Fibroblast of gingiva (primary cell): ENCODE measurements at places on chromosomes 1 and 21.

DNA sequence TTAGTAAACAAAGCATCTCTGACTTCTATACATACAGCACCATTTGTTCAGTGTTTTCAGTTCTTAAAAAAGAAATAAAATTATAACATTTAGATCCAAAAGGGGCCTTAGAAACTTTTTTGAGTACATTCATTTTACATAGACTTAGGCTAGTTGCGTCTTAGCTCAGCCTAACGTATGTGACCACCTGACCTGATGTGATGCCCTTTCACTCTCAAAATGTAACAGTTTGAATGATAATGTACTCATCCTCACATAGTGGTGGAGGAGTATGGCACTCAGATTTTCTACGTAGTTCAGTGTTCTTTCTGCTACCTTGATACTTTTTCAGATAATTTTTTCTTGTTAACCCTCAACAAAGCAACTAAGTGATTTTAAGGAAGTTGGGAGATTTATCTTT lies 43.4 kb downstream of the RPRD2 start:
- DNase-seq, result no peak

GRCh38 chr21:35284199-35284598 lies 235.1 kb upstream of the RUNX1 start:
- DNase-seq, result peak; percentile 41

GRCh38 chr1:232969799-232970198 lies 19.4 kb downstream of the NTPCR start:
- DNase-seq, result no peak

GRCh38 chr1:202547215-202547614 lies 163.0 kb downstream of the SYT2 start:
- no peak for DNase-seq

GRCh38 chr1:230503726-230504125 lies 77.6 kb upstream of the PGBD5 start:
- no peak for DNase-seq

- DNase-seq, result peak; percentile 47
Measured at GRCh38 chr1:152190589-152190988, 31.6 kb upstream of the RPTN start.

DNA sequence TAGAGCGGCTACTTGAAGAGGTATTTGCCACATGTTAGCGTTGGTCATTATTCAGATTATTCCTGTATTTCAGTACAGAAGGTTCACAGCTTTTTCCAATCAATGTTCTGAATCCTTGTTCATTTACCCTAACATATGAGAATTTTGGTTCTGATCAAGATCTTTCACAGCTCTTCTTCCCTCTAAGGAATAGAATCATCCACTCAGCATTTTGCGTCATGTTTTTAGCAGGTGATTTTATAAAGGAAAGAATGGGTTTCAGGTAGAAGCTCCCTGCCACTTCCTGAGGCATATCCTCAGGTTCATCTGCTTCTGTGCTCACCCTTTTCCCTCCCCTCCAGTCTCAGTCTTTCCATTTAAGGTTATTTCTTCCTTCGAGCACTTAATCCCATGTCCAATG lies 66.4 kb downstream of the NPHS2 start:
- no peak for DNase-seq

DNA sequence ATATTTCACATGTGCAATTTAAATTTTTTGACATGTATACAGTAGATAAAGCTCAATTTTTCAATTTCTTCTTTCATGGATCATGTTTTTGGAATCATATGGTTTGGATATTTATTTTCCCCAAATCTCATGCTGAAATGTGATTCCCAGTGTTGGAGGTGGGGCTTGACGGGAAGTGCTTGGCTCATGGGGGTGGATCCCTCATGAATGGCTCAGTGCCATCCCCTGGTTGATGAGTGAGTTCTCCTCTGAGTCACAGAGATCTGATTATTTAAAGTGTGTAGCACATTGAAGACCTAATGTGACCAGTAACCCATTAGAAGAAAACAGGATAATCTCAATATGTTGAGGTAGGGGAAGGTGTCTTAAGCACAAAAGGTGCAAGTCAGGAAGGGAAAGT lies 9.1 kb upstream of the IFI16 start:
- peak; percentile 92 for DNase-seq

GRCh38 chr1:204588826-204589225 lies 72.6 kb downstream of the MDM4 start:
- DNase-seq, result no peak

DNA sequence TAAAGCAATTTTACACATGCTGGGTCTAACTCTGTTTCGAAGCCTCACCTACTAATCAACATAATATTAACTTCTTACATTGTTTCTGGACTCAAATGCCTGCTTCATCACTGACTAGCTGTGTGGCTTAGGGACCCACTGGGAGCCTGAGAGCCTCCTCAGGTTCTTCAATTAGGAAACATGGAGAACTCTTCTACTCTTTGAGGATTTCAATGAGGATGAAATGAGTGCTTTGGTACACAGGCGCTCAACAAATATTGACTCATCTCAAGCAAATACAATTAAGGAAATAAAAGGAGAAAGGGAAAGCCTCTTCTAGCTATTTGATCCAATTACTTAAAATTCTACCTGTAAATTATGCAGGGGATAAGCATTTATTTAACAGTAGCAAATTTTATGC lies 84.4 kb upstream of the JAK1 start:
- DNase-seq, result no peak

DNA sequence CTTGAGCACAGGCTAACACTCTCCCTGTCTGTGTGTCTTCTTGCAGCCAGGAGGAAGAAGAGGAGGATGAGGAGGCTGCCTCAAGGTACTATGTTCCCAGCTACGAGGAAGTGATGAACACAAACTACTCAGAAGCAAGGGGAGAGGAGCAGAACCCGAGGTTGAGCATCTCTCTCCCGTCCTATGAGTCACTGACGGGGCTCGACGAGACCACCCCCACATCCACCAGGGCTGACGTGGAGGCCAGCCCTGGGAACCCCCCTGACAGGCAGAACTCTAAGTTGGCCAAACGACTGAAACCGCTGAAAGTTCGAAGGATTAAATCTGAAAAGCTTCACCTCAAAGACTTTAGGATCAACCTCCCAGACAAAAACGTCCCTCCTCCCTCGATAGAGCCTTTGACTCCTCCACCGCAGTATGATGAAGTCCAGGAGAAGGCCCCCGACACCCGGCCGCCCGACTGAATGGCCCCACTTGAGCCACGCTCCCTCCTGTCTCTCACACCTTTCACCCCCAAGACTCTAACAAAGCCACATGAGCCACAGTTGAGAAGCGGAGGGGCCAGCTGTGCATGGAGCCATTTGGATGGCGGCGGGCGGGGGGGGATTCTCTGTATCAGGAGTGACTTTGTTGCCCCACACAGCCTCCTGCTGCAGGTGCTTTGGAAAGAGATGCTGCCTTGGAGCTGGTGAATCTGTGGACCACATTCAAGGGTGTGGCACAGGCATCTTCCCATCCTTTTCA lies 27.6 kb upstream of the FHAD1 start:
- DNase-seq, result no peak

DNA sequence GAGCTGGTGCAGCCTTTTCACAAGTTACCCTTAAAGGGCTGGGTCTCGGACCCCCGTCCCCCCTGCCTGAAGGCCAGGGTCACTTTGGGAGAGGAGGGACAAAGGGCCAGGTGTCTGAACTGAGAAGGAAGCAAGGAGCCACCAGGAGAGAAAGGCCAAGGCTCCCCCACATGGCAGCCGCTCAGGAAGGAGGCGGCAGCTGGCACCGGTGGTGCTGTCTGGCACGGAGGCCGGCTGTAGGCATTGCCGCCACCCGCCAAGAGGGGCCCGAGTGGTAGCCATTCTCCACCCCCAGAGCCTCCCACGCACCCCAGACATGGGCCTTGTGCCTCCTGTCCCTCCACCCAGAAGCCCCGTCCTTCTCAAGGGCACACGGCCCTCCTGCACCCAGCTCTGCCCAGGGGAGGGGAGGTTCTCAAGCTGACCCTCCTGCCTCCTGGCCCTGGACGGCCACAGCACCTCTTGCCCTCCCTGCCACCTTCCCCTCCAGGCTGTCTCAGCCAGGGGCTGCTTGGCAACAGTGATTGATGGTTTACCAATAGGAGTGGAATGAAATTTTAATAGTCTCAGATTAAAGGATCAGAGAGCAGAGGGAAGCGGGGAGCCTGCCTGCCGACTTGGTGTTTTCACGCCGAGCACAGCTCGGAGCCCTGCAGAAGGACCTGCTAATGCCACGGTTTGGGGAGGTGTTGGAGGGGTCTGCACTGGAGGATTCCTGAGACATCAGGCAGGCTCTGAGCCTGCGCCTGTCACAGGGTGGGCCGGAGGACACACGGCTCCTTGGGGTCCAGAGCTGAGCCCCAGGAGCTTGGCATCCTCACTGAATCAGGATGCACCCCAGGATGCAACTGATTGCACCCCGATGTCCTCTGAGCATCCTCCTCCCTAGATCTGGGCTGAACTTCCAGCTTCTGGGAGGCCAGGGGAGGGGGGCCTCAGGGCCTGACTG lies 211.9 kb upstream of the VAMP3 start:
- DNase-seq, result no peak

DNA sequence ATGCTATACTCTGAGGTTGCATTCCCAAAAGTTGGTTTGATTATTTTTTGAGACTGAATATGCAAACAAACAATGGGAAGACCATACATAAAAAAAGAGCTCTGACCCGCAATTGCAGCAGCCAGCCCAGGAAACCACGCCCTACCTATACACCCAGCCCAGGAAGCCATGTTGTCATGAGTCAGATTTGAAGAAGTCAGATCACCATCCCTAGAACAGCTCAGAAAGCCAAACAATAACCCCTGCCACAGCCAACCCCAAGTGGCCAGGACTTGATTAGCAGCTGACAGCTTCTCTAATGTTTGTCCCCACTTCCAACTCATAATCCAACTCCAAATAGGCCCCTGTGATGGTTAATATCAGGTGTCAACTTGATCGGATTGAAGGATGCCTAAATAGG lies 621.9 kb downstream of the NPHP4 start:
- no peak for DNase-seq

GRCh38 chr1:229370601-229371021 lies 27.8 kb upstream of the CCSAP start:
- DNase-seq, result peak; percentile 7
